ENCODE measurements at places on chromosomes 1 and 21.

GRCh38 chr1:100882698-100883097 lies 11.9 kb downstream of the EXTL2 start:
- DNase-seq: no peak

DNA sequence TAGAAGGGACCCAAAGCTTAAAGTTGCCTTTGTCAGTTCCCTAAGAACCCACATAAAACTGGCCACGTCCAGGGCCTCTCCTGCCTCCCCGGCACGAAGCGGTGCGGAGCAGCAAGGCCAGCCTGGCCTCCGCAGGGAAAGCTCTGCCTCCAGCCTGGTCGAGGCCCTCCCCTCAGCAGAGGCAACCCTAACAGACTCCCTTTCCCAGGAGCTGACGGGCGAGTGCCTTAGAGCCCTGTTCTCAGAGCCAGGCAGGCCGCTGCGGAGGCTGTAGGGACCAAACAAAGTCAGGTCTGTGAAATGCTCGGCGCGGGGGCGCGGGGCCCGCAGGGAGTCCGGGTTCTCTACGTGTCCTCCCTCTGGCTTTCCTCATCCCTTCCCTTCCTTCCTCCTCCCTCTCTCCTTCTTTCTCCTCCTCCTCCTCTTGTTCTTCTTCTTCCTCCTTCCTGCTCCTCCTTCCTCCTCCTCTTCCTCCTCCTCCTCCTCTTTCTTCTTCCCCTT lies 40.7 kb downstream of the RIPK4 start:
- no peak for DNase-seq

DNA sequence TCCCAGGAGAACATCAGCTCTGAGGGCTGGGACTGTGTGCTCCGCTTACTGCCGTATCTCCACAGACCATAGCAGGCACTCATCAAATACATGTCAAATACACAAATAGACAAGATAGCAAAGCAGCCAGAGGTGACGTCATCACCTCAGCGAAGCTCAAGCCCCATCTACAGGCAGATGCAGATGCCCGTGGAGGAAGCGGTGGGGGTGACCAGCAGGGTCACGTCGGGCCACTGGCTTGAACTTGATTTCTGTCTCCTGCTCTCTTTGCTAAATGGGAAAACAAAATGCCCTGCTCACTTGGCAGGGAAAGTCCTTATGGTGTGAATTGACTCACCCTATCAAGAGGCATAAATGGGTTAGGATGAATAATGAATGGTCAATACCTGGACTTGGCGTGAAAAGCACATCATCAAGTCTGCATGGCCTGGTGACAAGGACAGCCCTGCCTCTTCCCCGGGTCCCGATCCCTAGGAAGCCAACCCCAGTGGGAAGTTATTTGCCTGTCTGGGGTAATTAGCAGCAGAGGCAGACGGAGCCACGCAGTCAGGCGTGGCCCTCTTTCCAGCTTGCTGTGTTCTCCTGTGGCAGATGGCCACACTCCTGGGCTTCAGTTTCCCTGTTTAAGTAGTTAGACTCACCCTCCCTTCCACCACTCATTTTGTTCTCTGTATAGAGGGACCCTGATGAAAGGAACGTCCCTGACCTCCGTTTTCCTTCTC lies 536.0 kb downstream of the NPHP4 start:
- no peak for DNase-seq

- no peak for DNase-seq
Measured at GRCh38 chr1:47438165-47439016, 547 bp downstream of the FOXD2 start.

DNA sequence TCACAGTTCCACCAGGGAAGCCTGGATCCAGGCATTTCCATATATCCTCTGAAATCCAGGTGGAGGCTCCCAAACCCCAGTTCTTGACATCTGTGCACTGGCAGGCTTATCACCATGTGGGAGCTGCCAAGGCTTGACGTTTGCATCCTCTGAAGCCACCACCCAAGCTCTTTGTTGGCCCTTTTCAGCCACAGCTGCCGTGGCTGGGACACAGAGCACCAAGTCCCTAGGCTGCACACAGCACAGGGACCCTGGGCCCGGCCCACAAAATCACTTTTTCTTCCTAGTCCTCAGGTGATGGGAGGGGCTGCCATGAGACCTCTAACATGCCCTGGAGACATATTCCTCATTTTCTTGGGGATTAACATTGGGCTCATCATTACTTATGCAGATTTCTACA lies 22.3 kb downstream of the RNPC3 start:
- no peak for DNase-seq

- no peak for DNase-seq
Measured at GRCh38 chr1:221013691-221014660, 134.7 kb downstream of the HLX start.

DNA sequence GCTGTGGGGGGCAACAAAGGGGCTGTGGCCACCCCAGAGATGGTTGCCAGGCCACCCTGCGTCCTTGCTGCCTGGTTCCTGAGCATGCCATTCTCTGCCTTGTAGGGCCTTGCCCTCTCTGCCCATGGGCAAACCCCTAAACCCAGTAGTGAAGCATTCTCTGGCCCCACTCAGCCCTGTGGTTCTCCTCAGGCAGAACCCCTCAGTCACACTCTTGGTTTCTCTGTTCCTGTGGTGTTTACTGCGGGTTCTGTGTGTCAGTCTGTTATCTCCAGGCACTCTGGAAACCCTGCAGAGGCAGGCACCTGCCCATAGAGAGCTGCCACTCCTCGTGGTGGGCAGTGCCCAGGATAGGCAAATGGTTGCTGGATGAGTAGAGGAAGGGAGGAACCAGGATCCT lies 41.1 kb upstream of the IL19 start:
- no peak for DNase-seq

- DNase-seq: no peak
Measured at GRCh38 chr1:56436912-56437417, 142.4 kb downstream of the PLPP3 start.

DNA sequence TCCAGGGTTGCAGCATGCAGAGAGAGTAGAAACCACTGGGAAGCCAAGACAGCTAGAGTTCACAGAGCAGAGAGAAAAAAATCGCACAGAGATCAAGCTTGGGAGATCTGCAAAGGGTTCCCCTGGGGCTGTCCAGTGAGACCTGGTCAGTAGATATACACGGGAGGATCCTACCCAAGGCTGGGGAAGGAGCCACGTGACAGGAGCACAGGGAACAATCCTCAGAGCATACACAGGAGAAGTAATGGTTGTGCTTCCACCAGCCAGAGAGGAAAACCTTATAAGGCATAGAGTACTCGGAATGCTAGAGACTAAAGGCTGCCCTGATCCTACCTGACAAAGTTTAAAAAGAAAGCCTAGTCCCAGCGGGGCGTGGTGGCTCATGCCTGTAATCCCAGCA lies 53.9 kb downstream of the GABPA start:
- DNase-seq: no peak

- peak; percentile 12 for DNase-seq
Measured at GRCh38 chr1:104921525-104921924, 1171.8 kb downstream of the AMY1C start.

DNA sequence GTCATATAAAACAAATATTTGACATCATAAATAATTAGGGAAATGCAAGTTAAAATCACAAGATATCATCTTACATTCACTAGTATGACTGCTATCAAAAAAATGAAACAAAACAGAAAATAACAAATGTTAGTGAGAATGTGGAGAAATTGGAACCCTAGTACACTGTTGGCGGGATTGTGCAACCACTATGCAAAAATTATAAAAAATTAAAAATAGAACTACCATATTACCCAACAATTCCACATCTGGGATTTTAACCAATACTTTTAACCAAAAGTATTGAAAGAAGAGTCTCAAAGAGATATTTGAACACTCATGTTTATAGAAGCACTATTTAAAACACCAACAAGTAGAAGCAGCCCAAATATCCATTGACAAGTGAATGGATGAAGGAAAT lies 797.2 kb upstream of the ADAMTS5 start:
- no peak for DNase-seq

DNA sequence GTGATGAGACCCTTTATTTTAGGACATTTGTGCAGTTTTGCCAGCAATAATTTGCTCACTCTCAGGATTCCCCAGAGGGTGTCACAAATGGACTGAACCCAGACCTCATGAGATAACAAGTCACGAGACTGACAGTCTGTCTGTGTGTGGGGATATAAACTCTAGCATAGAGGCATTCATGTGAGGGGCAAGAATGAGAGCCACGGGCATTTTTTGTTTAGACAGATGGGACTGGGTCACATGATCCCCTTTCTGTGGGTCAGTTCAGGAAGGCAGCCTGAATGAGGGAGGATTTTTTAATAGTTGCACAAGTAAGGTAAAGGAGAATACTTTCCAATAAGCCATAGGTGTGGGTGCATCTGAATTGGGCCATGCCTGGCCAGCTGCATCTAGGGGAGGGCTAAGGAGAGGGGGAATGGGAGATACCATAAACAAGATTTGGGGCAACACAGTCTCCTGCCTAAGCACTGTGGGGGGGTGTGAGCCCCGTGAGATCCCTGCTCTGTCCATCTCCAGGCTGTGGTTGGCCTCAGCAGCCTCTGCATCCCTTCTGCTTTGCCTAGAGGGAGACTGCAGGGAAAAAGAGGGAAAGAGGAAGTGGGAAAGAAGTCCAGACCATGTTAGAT lies 66.6 kb downstream of the NAV1 start:
- DNase-seq: no peak

DNA sequence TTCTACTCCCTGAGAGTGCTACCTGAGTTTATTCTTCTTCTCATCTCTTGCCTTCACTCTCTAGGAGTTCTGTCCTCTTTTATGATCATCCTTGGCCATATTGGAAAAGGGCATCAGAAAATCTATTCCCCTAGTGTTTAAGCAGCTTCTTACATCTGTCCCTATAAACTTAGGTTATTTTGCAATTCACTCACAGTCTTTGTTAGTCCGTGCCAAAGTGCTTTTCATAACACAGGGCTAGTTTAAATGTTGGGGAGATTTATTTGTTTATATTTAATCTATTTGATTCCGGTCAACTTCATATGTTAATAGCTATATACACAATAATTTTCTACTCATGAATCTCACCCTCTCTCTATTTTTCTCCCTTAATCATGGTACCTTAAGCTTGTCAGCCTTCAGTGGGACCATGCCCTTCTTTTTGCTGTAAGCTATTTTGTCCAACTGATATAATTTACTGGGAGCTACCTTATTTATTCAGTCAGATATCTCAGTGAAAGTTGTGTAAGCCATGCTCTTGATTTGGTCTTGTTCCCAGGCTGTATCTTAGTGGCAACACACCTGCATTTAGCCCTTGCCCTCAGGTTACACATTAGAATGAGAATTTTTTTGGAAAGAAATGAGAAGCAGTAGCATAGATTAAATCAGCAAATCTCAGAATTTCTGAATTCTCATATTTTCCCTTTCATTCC lies 106.3 kb upstream of the SMYD2 start:
- no peak for DNase-seq

GRCh38 chr1:7116001-7116400 lies 330.7 kb downstream of the CAMTA1 start:
- no peak for DNase-seq

DNA sequence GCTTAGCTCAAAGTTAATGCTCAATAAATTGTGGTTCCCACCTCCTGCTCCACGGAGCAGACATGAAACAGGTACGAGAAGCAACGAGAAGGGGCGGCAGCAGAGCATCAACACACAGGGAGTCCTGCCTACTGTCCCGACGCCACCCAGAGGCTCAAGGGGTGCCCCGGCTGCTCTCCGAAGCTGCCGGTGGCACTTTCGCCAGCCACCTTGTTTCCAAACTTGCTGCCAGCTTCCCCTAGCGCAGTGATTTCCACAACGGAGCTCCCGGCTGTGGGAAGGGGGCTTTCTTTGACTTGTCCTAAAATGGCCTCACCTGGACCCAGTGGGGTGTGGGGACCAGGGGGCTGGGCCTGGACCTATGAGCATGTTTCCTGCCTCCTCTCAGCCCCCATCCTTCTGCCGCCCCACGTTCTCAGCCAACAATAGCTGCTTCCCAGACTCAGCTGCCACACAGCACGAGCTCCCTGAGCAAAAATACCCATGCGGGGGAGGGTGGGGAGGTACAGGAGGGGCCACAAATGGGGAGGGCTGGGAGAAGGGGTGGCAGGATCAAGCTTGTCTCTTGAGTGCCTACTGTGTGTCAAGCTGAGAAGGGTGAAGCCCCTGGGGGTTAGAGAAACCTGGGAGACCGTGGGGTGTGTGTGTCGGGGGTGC lies 35.6 kb upstream of the ECE1 start:
- no peak for DNase-seq

DNA sequence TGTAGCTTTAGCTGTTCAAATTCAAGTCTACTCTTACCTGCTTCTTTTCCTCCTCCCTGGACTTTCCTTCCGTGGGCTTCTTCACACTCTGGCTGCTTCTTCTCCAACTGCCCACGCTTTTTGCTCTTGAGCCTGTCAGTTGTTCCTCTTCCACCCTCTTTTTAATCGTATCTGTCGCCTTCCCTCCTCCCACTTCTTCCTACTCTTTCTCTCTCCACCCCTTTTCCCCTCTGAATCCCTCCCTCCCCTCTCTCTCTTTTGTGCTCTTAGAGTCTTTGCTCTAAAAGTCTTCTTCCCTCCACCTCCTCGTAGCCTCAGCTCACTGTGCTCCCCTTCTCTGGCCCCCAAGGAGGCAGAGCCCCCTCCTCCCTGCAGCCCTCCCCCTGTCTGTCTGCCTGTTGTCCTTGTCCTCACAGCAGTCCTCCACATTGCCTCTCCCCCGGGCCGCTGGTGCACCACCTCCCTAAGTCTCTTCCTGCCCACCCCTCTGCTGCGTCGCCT lies 12.9 kb upstream of the GJA5 start:
- DNase-seq: no peak

- DNase-seq: no peak
Measured at GRCh38 chr1:183467687-183468086, 4.6 kb upstream of the SMG7 start.

GRCh38 chr1:170075186-170075585 lies 691 bp upstream of the KIFAP3 start:
- no peak for DNase-seq

- peak; percentile 50 for DNase-seq
Measured at GRCh38 chr1:111571987-111572386, 47.6 kb upstream of the RAP1A start.

DNA sequence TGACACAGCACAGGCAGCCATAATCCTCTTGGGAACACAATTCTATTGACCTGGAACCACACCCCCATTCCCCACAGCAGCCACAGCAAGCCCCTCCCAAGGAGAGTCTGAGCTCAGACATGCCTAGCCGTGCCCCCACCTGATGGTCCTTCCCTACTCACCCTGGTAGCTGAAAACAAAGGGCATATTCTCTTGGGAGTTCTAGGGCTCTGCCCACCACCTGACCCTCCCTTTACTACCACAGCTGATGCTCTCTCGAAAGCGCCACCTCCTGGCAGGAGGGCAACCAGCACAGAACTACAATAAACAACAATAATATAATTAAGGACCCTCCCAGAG lies 184.8 kb upstream of the COA6 start:
- DNase-seq: no peak

GRCh38 chr1:192566657-192567056 lies 8.9 kb upstream of the RGS1 start:
- DNase-seq: no peak

- DNase-seq: no peak
Measured at GRCh38 chr1:223621312-223621734, 44.2 kb downstream of the CAPN8 start.

DNA sequence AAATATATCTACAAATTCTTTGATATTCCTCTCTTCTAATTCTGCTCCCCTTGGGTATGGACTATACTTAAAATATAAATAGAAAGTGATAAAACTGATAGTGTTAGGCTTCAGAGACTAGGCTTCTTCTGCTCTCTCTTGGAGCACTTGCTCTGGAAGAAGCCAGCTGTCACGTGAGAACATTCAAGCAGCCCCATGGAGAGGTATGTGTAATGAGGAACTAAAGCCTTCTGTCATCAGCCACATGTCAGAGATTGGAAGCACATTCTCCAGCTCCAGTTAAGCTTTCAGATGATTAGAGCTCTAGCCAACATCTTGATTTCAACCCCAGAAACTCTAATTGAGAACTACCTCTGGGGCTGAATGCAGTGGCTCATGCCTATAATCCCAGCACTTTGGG lies 34.3 kb downstream of the XKR8 start:
- no peak for DNase-seq
